ENCODE measurements at places on chromosomes 7 and 10.

- DNase-seq: peak; percentile 94
These were observed 15.5 kb downstream of the ZMIZ1 start for GRCh38 chr10:79084012-79084971.

DNA sequence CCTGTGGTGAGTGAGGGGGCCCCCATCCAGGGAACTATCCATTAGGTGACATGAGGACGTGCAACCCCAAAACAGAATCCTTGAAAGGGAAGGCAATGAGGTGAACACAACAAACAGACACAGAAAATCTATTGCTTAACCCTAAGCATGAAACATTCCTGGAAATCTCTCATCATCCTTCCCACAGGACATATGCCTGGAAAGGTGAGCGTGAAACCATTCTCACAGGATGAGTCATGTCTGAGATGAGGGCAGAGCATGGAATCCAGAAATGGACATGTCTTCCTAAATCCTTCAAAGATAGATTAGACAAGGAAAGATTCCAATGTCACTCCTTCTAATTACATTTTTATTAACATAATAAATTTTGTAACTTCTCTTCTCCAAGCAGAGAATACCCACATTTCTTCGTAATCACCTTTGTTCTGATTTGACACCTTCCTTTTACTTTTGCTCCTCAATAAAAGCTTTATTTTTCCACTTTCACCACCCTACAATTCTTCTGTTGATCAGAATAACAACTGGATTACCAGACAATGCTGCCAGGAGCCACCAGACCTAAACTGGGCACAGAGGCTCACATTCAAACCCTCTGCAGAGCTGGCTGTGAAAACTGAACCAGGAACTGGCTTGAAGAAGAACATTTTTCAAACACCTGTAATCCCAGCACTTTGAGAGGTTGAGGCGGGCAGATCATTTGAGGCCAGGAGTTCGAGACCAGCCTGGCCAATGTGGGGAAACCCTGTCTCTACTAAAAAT, 67.2 kb downstream of the COBL start:
- DNase-seq: no peak

GRCh38 chr10:133160826-133161471, 930 bp downstream of the KNDC1 start:
- DNase-seq: no peak

- DNase-seq: peak; percentile 80
These were observed 201.9 kb upstream of the FRMD4A start for GRCh38 chr10:14532473-14533251.

- DNase-seq: no peak
These were observed 23.9 kb downstream of the MACC1 start for GRCh38 chr7:20193242-20193777.

Measured in EH (cell line).